Fibroblast of skin of right quadriceps (primary cell): ENCODE measurements at places on chromosomes 7 and 10.

DNA sequence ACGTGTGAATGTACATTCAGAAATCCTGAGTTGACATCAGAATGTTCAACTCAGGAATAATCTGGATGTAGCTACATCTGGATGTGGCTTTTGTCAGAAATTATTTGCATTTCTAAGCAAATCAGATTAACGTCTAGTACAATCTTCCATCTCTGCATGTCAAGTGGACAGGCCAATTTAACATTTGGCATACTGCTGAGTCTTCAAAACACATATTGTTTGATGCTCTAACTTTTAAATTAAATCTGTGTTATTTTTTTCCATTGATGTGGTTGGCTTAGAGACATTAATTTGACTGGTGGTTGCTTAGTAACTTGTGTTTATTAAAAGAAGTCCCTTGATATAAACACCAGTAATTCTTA lies 3.4 kb downstream of the STAMBPL1 start:
- no peak for DNase-seq

DNA sequence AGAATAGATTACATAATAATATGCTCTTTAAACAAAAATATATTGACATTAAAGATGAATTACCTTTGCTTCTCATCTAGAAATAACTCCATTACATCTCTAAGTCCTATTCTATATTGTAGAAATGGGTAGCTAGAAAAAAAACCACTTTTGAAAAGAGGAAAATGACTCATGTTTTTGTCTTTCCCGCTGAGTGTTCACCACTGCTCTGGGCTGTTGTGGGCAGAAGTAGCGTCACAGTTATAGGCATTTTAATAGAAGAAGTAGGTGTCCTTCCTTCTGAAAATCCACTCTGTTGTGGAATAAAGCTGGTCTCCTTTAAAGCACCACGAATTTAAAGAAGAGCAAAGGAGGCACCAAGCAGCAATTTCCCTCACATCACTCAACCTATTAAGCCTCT lies 117.6 kb upstream of the NFE2L3 start:
- no peak for DNase-seq

DNA sequence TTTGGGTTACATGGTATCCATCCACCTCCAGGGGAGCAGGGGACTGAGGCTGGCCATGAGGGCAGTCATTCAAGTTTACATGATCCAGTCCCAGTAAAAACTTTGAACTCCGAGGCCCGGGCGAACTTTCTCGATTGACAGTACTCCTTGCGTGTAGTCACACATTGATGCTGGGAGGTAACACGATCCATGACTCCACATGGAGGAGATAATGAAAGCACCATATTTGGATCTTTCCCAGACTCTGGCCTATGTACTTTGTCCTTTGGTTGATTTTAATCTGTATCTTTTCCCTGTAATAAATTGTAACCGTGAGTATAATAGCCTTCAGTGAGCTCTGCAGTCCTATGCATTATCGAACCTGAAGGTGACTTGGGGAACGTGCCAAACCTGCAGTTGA lies 401.6 kb downstream of the KCNMA1 start:
- no peak for DNase-seq

- DNase-seq = no peak
Observed at GRCh38 chr10:97090035-97090434, 95.7 kb downstream of the SLIT1 start.

DNA sequence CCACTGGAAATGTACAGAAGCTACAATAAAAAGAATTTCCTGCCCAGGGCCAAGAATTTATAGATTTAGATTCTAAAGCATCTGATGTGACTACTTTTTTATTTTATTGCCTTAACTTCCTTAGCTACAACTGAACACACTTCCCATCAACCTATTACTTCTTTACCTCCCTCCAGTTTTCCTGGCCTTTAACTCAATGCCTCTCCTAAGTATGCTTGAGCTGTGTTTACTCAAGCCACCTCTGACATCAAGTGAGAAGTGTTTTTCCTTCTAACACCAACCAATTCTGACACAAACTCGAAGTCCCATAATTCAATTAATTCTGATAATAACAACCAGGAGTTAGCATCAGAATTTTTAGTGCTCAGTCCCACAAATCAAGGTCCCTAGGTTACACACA lies 170.0 kb downstream of the IMMP2L start:
- DNase-seq = no peak
